ENCODE measurements at places on chromosomes 4 and X.
A peak's percentile ranks its signal among the peaks of the same experiment; 100 is the strongest.

DNA sequence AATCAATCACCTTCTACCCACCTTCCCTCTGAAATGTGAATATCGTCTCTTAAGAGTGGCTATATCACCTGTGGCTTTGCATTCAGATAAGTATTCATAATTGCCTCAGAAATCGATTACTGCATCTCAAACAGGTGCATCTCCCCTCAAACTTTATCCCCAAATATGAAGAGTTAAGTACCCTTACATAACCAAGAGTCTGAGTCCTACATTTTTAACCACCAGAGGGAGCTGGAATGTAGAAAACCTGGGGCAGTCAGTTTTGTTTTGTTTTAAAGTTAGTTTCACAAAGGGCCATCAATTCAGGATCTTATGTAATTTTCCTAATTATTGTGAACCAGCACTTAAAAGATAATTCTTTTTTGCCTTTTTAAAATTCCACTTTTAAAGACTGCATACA lies 5.7 kb downstream of the TCEANC start:
- DNase-seq = no peak

DNA sequence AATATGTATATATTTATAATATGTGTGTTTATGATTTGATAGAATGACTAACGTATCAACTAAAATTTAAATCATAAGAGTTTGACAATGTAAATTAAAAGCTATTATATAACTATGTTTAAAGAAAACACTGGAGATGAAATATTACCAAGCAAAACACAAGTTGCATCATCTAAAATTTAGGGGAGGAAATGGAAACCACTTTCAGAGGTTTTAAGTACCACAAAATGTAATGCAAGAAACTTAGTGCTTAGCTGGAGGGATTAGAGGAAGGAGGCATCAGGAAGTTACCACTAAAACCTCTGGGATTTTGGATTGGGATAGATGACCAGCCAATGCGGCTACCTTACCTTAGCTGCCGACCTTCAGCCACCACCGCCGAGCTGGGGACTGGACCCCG lies 1192.1 kb upstream of the PRKX start:
- no peak for DNase-seq

GRCh38 chrX:153875391-153876111 lies 10.4 kb downstream of the L1CAM start:
- DNase-seq = peak; percentile 40

- no peak for DNase-seq
Measured at GRCh38 chrX:30310429-30311206, 1.4 kb upstream of the NR0B1 start.

GRCh38 chrX:97315939-97316338 lies 432.2 kb downstream of the RPA4 start:
- no peak for DNase-seq

GRCh38 chrX:28586286-28586685 lies 960 bp upstream of the IL1RAPL1 start:
- no peak for DNase-seq

DNA sequence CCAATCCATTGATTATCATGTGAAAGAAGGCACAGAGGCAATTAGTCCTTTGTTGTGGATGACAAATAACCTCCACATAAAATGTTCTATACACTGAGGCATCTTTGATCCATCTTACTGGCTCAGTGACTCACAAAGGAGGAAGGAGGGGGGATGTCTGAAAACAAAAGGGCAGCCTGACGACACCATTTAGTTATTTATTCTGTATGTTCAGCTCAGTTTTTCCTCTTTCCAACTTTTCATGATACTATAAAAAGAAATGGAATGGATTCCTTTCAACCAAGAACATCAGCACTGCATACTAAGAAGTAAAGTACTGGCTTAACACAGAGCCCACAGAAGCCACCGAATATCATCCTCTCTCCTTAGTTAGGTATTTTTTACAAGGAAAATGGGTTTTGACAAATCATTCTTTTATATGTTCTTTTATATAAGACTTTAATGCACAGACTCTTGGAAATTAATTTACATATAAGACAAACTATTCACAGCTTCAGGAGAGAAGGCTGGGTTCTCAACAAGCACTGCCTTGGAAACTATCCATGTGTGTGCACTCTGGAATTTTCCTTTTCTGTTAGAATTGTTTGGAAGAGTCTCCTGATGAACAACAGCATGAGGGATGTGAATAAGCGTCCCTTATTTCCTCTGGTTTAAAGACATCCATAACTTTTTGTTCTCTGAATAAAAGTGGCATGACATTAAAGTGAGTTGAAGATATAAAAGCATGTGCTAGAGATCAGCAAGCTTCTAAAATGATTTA lies 135.6 kb downstream of the TSPAN5 start:
- no peak for DNase-seq

GRCh38 chr4:155197757-155198156 lies 10.7 kb upstream of the NPY2R start:
- no peak for DNase-seq

Data from stimulated activated CD4-positive, alpha-beta T cell treated with anti-CD3 and anti-CD28 coated beads, Interleukin-15, amount 100 ng/mL, for 1 hour (primary cell).